ENCODE measurements at places on chromosomes 1 and 21.

GRCh38 chr1:234921266-234922062 is 207.2 kb downstream of the TOMM20 start:
- DNase-seq = no peak

- no peak for DNase-seq
These were observed 18.1 kb upstream of the TENT5C start for GRCh38 chr1:117587499-117588356.

DNA sequence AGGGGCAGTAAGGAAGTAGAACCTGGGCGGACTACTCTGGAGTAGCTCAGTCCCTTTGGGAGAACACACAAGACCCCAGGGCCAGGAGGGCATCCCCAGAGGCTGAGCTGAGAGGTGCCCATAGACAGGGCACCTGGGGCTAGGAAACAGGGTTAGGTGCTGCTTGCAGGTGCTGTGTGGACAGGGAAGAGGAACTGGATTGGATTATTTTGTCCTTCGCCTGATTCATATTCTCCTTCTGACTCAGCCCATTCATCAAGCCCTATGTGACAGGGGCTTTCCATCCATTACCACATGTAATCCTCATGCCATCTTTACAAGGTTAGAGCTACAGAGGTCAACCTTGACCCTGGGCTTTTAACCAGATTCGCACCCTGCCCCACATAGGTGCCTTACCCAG is 183.9 kb downstream of the C1orf94 start:
- no peak for DNase-seq

- DNase-seq = no peak
These were observed 37.0 kb upstream of the TMEM52 start for GRCh38 chr1:1956101-1956500.

- DNase-seq = no peak
These were observed 153.8 kb downstream of the NTNG1 start for GRCh38 chr1:107294686-107295085.

DNA sequence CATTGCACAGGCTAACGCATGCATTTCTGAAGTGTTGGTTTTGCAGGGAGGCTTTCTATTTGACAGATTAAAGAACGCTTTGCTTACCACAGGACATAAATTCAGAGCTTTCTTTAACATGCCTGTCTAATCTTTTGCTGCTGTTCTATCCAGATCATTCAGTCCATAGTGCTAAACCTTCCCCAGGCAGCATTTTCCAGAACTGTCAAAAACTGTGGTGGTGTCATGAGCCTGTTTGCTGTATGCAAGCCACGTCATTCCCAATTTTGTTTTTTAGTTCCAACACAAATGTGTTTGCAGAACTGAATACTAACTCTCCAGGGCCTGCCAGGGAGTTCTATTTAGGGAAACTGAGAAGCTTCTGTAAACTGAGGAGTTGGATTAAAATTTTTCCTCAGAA is 390.5 kb upstream of the LYPLAL1 start:
- DNase-seq = no peak

GRCh38 chr1:179786815-179787685 is 44.0 kb downstream of the FAM163A start:
- DNase-seq = no peak
